ENCODE measurements at places on chromosomes 12 and 14.

DNA sequence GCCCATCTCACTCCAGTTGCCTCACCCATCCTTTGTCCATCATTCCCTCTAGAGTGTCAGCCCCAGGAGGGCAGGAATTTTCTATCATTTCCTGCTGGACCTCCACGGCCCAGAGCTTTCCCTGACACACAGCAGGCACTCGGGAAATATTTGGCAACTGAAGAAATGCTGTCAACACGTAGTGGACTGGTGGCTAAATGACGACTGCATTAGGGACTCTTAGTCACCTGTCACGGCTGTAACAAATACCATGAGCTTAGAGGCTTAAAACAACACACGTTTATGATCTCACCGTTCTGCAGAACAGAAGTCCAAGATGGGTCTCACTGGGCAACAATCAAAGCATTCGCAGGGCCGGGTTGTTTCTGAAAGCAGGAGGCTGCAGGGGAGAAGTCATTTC is 91.3 kb downstream of the PHETA1 start:
- no peak for DNase-seq

- DNase-seq, result no peak
Measured at GRCh38 chr14:55404173-55404854, 7.3 kb downstream of the ATG14 start.

GRCh38 chr12:125081427-125081826 is 16.2 kb downstream of the AACS start:
- no peak for DNase-seq

- peak; percentile 21 for DNase-seq
Measured at GRCh38 chr14:61696753-61697318, 1.5 kb downstream of the HIF1A start.

- DNase-seq, result no peak
Measured at GRCh38 chr14:26655128-26655527, 57.3 kb upstream of the NOVA1 start.

DNA sequence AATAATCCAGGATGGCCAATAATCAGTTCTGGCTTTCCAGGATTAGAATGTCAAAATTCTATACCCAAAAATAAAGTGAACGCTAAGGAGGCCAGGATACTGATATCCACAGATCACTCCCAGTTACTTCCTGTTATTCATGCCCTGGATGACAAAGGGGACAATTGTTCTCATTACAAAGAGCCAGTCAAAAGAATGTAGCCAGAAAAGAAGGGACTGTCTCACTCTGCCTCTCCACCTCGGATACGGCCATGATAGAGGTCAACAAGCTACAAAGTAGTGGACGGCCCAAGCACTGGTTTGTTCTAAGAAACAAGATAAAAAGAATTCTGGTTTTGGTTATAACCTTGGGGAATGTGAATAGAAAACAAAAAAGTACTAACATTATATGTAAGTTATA is 116.1 kb upstream of the ATF7IP start:
- no peak for DNase-seq

GRCh38 chr14:100372357-100373048 is 49.4 kb downstream of the SLC25A47 start:
- peak; percentile 42 for DNase-seq

DNA sequence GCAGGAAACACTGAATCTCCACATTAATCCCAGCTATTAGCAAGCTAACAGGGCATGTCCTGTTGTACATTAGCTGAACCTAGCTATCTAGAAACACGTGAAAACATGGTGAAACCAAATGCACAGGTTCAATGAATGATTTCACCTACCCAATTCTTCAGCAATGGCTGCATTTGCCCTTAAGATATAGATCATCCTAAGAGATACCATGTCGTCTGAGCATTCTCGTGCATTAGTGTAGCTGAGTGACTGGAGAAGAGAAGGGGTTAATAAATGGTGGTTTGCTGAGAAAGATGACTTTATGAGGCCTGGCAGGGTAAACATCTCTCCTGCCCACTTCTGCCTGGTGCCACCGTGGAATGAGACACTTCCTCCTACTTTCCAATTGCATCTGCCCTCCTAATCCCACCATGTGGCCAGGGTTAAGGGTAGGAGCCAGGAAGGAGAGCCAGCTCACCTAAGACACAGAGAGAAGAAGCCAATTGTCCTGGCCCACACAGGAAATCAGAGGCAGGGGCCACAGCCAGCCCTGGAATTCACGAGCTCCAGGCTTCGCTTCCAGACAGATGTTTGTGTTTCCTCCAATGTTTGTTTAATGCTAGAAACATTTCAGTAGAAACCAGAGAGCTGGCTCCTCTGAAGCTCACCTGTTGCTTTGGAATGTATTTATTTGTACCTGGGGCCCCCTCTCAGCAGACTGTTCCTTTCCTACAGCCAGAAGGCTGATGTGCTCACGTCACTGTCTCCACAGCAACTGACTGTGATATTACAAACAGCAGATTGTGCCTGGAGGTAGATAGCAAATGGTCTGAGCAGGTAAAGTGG is 126.0 kb upstream of the PARP11 start:
- no peak for DNase-seq

DNA sequence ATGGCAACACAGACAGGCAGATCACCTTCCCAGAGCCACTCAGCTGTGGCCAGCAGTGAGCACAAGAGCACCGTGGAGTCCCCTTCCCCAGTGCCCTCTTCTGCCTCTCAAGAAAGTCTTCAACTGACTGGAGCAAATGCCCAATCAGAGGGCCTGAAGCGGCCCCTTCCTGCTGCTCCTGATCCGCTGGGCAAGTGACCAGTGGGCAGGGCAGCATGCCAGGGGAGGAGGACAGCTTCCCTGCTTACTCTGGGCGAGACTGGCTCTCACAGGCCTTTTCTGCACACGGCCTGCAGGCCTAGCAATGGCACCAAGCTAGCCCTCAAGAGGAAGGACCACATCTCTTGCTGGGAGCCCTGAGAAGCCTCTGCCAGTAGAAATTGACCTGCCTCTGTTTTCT is 890 bp downstream of the KRT71 start:
- DNase-seq, result no peak

DNA sequence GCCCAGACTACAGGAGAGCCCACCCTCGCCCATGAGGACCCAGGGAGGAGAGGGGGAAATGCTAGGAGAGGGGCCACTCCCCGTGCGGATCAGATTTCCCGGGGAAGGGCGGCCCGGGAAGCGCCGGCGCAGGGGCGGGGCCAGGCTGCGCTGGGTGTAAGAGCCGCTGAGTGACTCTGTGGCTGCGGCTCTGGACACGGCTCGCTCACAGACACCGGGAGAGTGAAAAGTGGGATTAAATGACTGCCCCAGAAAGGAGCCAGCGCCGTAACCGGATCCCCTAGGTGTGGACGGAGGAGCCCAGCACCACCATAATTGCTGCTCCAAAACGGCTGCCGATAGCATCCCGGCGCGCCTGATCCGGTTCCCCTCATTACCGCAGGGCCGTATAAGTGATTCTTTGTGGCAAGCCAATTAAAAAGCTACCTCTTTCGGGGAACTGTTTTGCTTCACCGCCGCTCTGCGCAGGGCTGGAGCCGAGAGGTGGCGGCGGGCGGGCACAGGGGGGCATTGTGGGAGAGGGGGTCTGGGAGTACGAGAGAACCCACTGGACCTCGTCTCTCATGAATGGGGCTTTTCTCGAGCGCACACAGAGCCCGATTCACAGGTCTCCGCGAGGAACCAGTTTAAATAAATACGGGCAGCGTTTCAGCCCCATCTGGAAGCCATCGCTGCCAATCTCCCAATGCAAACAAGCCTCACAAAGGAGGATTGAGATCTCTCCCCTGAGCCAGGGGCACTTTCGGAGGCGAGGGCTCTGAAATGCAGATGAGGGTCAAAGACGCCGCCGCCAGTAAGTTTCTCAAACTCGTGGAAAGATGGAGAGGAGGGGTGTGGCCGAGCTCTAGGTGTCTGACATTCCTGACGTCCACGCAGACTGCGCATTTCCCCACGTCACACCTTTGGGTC is 2.5 kb downstream of the COL2A1 start:
- no peak for DNase-seq

GRCh38 chr12:115506822-115507559 is 770.5 kb downstream of the MED13L start:
- no peak for DNase-seq

GRCh38 chr12:107129315-107129930 is 36.1 kb upstream of the CRY1 start:
- DNase-seq, result no peak

GRCh38 chr14:76267322-76268046 is 108.5 kb upstream of the ESRRB start:
- DNase-seq, result no peak

- DNase-seq, result no peak
Measured at GRCh38 chr14:58738876-58739275, 101.1 kb downstream of the DACT1 start.

DNA sequence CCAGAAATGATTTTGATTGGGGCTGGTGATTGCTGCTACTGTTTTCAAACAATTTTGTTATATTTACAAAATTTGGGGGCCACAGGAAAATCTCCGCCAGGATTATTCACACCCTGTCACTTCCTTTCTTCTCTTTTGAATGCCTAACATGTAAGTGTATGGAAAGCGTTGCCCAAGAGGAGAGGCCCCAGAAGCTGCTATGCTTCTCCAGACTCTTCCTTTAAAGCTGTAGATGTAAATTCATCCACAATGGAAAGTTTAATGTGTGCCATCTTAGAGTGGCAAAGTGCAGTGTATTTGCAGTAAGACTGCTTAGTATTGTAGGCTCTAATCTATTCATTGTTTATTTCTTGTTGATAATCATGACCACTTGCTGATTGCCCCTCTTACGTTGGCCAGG is 136.7 kb upstream of the LRIG3 start:
- no peak for DNase-seq

DNA sequence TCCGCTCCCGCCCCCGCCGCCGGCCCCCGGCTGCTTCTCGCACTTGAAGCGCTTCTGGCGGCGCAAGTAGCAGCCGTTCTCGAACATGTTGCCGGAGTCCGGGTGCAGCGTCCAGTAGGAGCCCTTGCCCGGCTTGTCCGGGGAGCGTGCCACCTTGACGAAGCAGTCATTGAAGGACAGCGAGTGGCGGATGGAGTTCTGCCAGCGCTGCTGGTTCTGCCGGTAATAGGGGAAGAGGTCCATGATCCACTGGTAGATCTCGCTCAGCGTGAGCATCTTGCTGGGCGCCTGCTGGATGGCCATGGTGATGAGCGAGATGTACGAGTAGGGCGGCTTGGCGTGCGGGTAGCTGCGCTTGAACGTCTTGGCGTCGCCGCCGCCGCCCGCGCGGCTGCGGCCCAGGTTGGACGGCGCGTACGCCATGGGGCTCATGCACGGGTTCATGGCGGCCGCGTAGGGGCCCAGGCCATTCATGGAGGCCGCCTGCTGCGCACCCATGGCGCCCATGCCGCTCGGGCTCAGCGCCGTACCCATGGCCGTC is 3.0 kb downstream of the FOXA1 start:
- no peak for DNase-seq

DNA sequence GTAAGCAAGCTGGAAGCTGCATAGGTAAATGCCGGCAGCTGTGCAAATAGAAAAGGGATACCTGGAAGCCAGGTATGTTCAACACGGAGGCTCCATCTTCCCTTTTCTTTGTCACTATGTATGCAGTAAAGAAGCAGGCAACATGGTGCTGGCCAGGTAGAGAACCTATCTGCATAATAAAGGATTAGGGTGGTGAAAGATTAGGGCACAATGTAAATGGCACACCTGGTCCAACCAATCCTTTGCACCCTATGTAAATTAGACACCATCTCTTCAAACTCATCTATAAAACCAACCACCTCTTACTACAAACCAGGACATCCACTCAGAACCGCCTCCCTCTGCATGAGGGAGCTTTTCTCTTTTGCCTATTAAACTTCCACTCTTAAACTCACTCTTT is 32.3 kb downstream of the RPS29 start:
- DNase-seq, result no peak

GRCh38 chr12:124496584-124496983 is 70.8 kb downstream of the NCOR2 start:
- DNase-seq, result peak; percentile 26

DNA sequence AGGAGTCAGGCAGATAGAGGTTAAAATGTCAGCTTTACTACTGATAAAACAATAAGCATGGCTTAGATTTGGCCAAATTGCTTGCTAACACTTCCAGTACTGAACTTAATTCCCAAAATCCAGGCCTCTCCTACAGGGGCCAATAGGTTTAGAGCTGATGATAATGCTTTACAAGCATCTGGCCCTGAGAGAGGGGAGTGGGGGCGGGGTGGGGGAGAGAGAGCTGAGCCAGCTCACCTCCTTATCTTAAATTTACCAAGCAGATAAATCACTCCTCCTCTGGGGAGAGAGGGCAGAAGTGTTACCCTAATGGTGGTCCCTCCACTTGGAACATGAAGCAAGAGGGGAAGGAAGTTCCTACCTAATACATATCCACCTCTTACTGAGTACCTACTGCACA is 182.2 kb upstream of the CRY1 start:
- DNase-seq, result no peak

GRCh38 chr12:14256121-14256520 is 109.4 kb upstream of the ATF7IP start:
- no peak for DNase-seq

- DNase-seq, result no peak
Measured at GRCh38 chr12:114311974-114312373, 94.0 kb downstream of the TBX5 start.

DNA sequence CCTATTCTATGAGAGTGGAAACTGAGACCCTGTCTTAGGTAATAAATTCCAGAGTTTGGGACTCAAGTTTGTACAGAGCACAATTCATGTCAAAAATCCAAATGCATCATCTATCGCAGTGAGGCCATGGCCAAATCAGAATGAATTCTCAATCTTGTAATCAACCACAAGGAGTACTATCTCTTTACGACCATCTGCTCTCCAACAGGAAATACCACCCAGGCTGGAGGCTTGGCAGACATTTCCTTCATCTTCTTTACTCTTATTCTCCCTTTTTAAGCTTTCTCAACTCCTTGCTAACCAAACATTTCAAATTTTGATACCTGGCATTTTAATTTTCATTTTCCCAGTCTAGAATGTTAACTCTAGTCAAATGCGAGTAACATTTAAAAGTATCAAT is 32.7 kb upstream of the RNU6-7 start:
- DNase-seq, result no peak

GRCh38 chr14:23217032-23218020 is 20.4 kb upstream of the RNF212B start:
- no peak for DNase-seq

GRCh38 chr12:100437038-100437841 is 36.4 kb upstream of the NR1H4 start:
- peak; percentile 55 for DNase-seq

Data from erythroblast (primary cell).